ENCODE measurements at places on chromosomes 1 and 21.

- H3K36me3 ChIP-seq, result no peaks in the 10 kb centered on the region
- H3K4me3 ChIP-seq, result no peak overlapping the region
- H3K27me3 ChIP-seq, result no peaks in the 10 kb centered on the region
- DNase-seq, result no peak
- H3K4me1 ChIP-seq, result no peaks in the 10 kb centered on the region
Observed at GRCh38 chr1:230898748-230899147, 30.4 kb upstream of the C1orf198 start.

DNA sequence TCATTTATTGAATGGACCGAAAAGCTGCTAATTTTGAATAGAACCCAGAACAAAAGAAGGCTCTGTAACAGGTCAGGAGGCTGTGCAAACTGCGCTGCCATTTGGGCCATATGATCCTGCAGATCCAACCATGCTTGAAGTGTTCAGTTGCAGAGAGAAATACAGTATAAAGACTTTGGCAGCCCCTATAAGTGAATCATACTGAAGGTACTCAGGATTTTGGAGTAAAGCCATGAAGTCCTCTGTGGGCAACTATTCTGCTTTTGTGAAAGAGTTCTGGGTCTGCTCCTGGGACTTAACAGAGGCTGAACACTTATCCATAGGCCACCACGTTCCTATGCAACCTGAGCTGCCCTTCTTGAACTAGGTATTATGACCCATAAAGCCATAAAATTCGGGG lies 1613.6 kb upstream of the PRMT6 start:
- H3K27ac ChIP-seq, result no peak overlapping the region
- H3K4me3 ChIP-seq, result no peak overlapping the region
- DNase-seq, result no peak
- no peaks in the 10 kb centered on the region for H3K27me3 ChIP-seq
- H3K4me1 ChIP-seq, result no peaks in the 10 kb centered on the region
- H3K36me3 ChIP-seq, result no peaks in the 10 kb centered on the region

DNA sequence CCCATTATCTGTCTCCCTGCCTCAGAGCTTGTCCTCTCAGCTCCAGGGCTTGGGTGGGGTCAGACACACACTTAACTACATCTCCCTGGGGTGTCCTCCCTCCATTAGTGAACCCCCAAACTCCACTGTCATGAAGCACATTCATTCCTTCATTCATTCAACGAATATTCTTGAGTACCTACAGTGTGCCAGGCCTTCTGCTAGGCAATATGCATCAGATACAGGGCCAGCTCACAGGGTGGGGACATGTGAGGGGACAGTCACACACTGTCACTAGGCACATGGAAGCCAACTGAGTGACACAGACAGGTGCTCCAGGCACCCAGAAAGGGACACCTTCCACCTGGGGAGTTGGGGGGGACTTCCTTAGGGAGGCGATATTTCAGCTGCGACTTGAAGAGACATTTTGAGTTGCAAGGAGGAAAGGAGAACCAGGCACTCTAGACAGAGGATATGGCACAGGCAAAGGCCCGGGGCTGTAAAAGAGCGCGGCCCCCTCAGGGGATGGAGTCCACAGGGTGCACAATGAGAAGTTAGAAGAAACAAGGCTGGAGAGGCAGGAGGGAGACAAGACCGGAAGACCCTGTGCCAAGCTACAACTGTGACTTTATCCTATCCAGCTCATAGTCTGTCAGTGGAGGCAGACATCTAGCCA lies 8.7 kb upstream of the S100A8 start:
- H3K27ac ChIP-seq, result no peak overlapping the region
- no peak overlapping the region for H3K4me3 ChIP-seq
- H3K36me3 ChIP-seq, result no peaks in the 10 kb centered on the region
- no peak for DNase-seq
- no peaks in the 10 kb centered on the region for H3K4me1 ChIP-seq

DNA sequence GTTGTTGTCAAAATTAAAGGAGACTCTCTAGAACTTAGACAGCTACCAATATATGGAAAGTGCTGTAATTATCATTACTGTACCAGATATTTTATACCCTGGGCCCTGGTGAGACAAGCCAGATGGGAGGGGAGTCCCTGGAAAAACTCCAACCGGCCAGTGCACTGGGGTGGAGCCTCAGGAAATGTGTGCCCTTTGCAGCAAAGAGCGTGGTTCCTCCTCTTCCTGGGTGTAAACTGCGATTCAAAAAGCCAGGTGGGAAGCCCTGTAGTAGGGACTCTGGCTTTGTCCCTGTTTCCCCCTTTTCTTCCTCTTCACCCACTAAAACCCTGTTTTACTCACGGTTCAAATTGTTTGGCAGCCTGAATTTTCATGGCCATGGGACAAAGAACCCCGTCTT lies 812.3 kb downstream of the PLA2G4A start:
- no peaks in the 10 kb centered on the region for H3K27me3 ChIP-seq
- H3K4me3 ChIP-seq, result no peak overlapping the region
- H3K4me1 ChIP-seq, result no peaks in the 10 kb centered on the region
- no peak overlapping the region for H3K27ac ChIP-seq
- H3K36me3 ChIP-seq, result no peaks in the 10 kb centered on the region

- no peaks in the 10 kb centered on the region for H3K27me3 ChIP-seq
- no peak overlapping the region for H3K4me3 ChIP-seq
- no peaks in the 10 kb centered on the region for H3K36me3 ChIP-seq
- no peaks in the 10 kb centered on the region for H3K4me1 ChIP-seq
- DNase-seq, result no peak
Observed at GRCh38 chr1:8182034-8182761, 135.7 kb upstream of the SLC45A1 start.

DNA sequence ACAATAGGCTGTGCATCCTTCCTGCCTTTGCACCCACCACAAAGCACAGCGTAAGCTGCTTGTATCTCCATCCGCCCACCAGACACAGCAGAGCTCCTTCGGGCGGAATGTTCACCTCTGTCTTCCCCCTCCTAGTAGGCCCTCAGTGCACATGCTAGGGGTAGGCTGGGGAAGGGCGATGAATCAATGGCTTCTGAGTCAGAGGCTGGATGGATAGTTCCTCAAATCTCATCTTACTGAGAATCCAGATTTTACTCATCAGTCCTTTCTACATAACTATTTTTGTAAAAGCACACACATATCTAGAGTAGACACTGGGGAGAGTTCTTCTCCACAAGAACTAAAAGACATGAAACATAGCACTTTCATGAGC lies 73.8 kb downstream of the BCAR3 start:
- H3K27ac ChIP-seq, result no peak overlapping the region
- no peaks in the 10 kb centered on the region for H3K36me3 ChIP-seq
- no peaks in the 10 kb centered on the region for H3K4me1 ChIP-seq
- H3K4me3 ChIP-seq, result no peak overlapping the region
- H3K27me3 ChIP-seq, result no peaks in the 10 kb centered on the region
